CD8-positive, alpha-beta T cell (primary cell): ENCODE measurements at places on chromosomes 7 and 10. TPM values are rescaled to one million over a fixed set of nuclear protein-coding genes. Genes with fewer than 3 reads are reported as not detected.

The ZNF804B gene
- not detected for total RNA-seq

The TBC1D12 gene
- total RNA-seq = 0.06 TPM

The SLC35B4 gene
- total RNA-seq = 7.0 TPM

The SLC25A28 gene
- total RNA-seq = 92.8 TPM

The GNGT1 gene
- total RNA-seq = not detected

The SPDYE9 gene
- total RNA-seq = not detected

The PARG gene
- total RNA-seq = 17.4 TPM

The BEND7 gene
- total RNA-seq = not detected

The FOXI2 gene
- not detected for total RNA-seq

The RELN gene
- not detected for total RNA-seq

The FAM25G gene
- total RNA-seq = not detected

The TBATA gene
- total RNA-seq = not detected

The CALCR gene
- total RNA-seq = not detected

The TMEM196 gene
- not detected for total RNA-seq

The TEX47 gene
- total RNA-seq = not detected

The TAS2R5 gene
- total RNA-seq = 0.31 TPM

The UBE3C gene
- 25.3 TPM for total RNA-seq

The SFTPD gene
- total RNA-seq = not detected

The SORBS1 gene
- 3.0 TPM for total RNA-seq

The ZNF853 gene
- total RNA-seq = 4.8 TPM

The MICU1 gene
- total RNA-seq = 8.2 TPM

The GIGYF1 gene
- 71.6 TPM for total RNA-seq

The AKAP9 gene
- total RNA-seq = 61.2 TPM

The TFPI2 gene
- not detected for total RNA-seq

The GIMAP1 gene
- 6.1 TPM for total RNA-seq

The MYO3A gene
- total RNA-seq = not detected

The TYW1B gene
- total RNA-seq = 3.9 TPM

The GPNMB gene
- not detected for total RNA-seq

The GNG11 gene
- total RNA-seq = not detected
